ENCODE measurements at places on chromosomes 5 and 9. TPM values are rescaled to one million over a fixed set of nuclear protein-coding genes. Genes with fewer than 3 reads are reported as not detected.

GRCh38 chr5:88792144-88792840 lies 90.7 kb downstream of the MEF2C start:
- no peaks in the 10 kb centered on the region for H3K27me3 ChIP-seq
- no peak overlapping the region for H3K27ac ChIP-seq
- no peak overlapping the region for H3K4me3 ChIP-seq
- no peaks in the 10 kb centered on the region for H3K4me1 ChIP-seq
- H3K36me3 ChIP-seq, result no peaks in the 10 kb centered on the region

DNA sequence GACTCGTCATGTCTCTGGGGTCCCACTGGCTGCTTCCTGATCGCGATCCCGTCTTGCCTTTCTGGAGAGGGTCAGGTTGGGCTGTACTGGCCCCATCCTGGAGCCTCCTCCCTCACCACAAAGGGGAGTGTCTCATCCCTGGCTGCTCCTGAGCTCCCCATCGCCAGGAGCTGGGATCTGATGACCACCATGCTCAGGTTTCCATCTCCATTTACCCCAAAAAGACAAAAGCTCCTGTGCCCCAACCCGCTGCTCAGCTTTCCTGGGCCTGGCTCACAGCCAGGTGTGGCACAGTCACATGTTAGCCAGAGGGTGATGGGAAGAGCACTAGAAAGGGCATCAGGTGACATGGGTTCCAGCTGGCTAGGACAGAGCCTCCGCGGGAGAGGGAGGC lies 47.3 kb upstream of the CDKN2AIPNL start:
- no peaks in the 10 kb centered on the region for H3K36me3 ChIP-seq
- no peak overlapping the region for H3K4me3 ChIP-seq
- no peak overlapping the region for H3K27ac ChIP-seq

- H3K4me3 ChIP-seq, result no peak overlapping the region
- H3K36me3 ChIP-seq, result no peaks in the 10 kb centered on the region
- no peaks in the 10 kb centered on the region for H3K27me3 ChIP-seq
- DNase-seq, result no peak
Measured at GRCh38 chr5:82169892-82170291, 108.3 kb downstream of the RPS23 start.

DNA sequence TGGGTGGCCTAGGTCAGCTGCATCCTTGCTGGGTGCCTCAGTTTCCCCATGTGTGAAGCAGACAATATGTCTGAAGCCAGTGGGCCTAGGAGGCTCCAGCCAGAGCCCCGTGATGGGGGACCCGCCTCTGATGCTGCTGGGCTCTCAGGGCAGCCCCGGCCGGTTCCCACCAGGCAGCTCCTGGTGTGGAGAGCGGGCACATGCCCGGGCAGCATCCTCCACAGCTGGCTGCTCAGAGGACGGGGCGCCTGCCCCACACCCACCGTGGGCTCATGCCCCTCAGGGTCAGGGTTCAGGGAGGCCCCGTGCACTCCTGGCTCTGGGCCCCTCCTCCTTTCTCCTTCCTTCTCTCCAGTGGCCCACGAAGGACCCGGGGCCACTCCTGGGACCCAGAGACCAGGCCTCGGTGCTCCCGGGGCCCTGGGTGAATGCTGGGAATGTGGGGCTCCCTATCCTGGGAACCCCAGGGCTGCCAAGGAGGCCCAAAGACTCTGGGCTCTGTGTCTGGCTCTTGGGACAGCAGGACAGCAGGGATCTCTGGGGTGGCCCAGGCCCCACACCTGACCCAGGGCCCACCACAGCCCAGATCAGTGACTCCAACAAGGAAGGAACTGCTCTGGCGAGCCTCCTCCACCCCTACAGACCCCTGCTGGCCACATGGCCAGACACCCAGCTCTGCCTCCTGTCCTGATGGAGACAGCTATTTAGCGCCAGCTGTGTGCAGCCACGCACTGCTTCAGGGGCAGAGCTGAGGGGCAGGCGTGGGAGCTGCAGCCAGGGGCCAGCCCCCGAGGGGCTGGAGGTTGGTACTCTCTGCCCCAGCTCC lies 39.5 kb upstream of the EGFL7 start:
- peaks cover 90% of the 10 kb centered on the region for H3K27me3 ChIP-seq
- peaks cover 76% of the 10 kb centered on the region for H3K4me1 ChIP-seq
- H3K27ac ChIP-seq, result no peak overlapping the region
- H3K36me3 ChIP-seq, result no peaks in the 10 kb centered on the region
- H3K4me3 ChIP-seq, result no peak overlapping the region
- DNase-seq, result no peak

DNA sequence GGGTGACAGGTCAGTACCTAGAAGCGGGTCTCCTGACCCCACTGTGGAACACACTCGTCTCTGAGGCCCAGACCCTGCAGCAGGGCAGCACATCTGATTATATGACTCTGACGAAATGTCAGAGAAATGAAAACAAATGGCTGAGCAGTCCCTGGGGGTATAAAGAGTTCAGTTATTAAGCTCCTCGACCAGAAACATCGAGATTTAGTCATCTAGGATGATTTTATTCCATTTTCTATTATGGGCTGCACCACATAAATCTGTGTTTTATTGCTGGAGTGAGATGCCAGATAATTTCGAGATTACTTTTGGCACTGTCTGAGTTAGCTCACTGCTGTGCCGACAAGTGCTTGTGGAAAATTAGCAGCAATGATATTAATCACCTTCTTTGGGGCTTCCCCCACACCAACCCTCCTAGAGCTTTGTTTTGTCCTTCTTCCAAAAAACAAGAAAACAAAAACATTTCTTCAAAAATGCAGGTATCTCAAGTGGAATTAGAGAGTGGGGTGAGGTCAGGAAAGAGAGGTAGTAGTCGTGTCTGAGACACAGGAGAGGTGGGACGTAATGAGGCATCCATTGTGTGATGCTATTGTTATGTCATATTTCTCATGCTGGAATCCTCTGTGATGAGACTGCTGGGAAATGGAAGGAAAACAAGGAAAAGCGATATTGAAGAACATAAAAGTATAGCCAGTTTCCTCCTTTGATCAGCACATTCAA lies 495.5 kb downstream of the DMAC1 start:
- DNase-seq, result no peak
- H3K4me1 ChIP-seq, result no peaks in the 10 kb centered on the region
- no peaks in the 10 kb centered on the region for H3K36me3 ChIP-seq
- no peak overlapping the region for H3K4me3 ChIP-seq

GRCh38 chr9:128180001-128180400 lies 11.4 kb downstream of the CIZ1 start:
- no peak for DNase-seq
- no peak overlapping the region for H3K4me3 ChIP-seq
- H3K4me1 ChIP-seq, result no peaks in the 10 kb centered on the region
- peaks cover 26% of the 10 kb centered on the region for H3K36me3 ChIP-seq

CENPH gene
- total RNA-seq, result 28.8 TPM

BASP1 gene
- not detected for total RNA-seq

NDST1 gene
- total RNA-seq, result 22.1 TPM

SPINK7 gene
- total RNA-seq, result not detected

All from HepG2 (cell line).